Activated CD8-positive, alpha-beta memory T cell treated with anti-CD3 and anti-CD28 coated beads, Interleukin-2, amount 10 ng/mL, durations not matched to agents 7 days and 5 days (primary cell): ENCODE measurements at places on chromosomes 6 and 20. TPM values are rescaled to one million over a fixed set of nuclear protein-coding genes. Genes with fewer than 3 reads are reported as not detected.

Gene HLA-DRB1
- total RNA-seq = 228 TPM

Gene DEFB124
- total RNA-seq = not detected

- no peak for DNase-seq
Observed at GRCh38 chr6:12208190-12208589, 82.0 kb upstream of the EDN1 start.

DNA sequence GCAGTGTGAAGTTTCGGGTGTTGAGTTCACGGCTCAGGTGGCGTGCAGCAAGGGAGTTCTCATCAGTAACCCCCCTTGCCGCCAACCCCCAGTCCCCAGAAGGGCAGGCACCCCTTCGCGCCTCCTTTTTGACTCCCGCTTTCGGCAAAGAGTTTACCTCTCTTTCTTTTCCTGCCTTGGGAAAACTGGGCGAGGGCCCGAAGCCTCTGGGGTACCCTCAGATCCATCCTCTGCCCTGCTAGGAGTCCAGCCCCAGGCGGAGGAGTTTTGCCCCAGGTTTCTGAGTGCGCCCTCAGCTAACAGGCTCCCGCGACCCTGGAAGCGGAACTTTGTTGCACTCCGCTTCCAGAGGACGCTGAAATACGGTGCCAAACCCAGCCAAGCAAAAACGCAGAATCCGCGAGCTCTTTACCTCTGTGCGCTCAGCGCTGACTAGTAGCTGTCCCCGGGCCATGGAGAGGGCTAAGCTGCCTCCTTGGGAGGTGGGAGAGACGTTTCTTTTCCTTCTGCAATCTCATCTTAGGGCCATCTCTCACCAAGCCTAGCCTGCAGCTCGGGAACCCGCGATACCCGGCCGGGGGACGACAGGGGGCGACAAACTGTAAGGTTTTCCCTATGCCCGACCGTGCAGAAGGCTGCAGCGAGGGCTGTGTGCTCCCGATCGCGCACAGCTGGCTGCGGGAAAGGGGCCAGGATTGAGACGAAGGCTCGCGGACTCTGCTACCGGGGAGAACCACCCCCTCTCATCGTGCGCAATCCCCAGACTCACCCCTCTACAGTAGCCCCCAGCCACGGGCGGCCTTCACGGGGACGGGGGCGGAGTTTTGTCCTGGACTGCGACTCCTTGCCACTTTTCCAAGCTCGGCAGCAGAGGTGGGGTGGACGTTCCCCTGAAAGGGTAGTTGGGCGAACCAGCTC is 2.7 kb upstream of the PAX1 start:
- no peak for DNase-seq

GRCh38 chr6:116376149-116376548 is 5.4 kb downstream of the DSE start:
- DNase-seq = no peak
